ENCODE measurements at places on chromosomes 7 and 10.

GRCh38 chr7:142471820-142472219 lies 214.0 kb upstream of the PRSS58 start:
- no peak for DNase-seq

DNA sequence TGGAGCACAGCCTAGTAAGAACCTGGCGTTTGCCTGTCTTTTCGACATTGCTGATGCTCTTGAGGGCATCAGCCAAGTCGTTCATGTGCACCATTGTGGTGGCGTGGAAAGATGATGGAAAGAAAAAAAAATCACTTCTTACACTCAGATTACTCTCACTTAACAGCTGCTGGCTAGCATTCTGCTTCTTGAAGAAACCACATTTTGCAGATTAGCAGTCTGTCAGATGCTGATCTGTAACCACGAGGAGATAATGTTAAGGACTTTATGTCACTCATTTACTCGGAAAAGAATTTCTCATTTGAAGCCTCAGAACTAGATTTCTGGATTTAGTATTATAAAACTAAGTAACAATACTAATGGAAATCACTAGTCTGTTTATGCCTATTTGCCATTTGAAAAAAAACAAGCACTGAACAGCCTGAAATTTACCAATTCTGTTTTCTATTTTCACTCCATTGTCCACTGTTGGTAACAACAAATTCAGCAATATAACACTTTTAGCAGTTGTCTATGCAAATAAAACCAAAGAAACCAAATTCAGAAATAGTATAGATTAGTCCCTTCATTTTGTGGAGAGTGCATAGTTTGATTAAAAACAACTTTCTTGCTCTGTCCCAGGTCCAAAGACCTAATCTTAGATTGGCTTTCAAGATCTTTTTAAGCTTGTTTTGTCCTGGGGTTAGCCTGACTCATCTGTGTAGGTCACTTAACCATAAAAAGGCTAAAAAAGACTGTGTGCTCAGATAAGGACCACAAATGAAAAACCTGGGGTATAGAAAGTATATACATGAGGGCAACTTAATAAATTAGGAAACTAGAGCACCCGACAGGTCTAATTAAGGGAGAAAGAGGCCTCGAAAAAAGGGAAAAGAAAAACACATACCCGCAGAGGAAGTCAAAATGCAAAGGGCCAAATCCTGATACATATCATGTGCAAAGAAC lies 67.5 kb downstream of the NT5C2 start:
- no peak for DNase-seq

DNA sequence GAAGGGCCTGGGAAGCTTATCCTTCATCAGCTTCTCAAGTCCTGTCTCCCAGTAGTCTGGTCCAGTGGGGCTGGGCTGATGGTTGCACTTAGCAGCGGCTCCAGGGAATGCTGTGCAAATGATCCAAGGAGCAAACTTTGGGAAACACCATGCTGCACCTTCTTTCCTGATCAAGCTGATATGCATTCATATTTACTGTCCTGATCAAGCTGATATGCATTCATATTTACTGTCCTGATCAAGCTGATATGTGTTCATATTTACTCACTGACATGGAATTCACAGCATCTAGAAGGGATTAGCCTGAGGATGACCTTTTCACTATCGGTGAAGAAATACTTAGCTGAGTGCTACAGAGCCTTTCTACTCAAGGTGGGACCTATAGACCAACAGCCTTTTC lies 330.7 kb downstream of the BMPER start:
- no peak for DNase-seq

GRCh38 chr10:68208424-68209042 lies 23.4 kb downstream of the ATOH7 start:
- DNase-seq, result peak; percentile 50

GRCh38 chr7:99369767-99370391 lies 4.7 kb upstream of the ARPC1B start:
- DNase-seq, result no peak

Measured in RPMI8226 (cell line).